ENCODE measurements at places on chromosomes 11 and 22. TPM values are rescaled to one million over a fixed set of nuclear protein-coding genes. Genes with fewer than 3 reads are reported as not detected.

DNA sequence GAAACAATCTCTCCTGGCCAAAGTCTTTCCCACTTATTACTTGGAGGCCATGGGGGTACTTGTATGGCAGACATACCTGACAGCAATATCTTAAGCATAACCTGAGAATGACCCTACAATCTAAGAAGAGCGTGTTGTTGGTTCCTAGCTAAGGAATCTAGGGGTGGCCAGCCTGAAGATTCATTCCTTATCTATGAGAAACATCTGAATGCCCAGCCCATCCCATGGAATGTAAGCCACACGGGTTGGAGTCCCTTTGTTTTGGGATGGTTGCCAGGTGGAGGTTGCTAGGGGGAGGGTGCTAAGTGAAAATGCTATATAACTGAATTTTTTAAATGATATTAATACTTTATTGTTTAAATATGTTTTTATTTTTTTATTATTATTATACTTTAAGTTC, 725.0 kb downstream of the ETS1 start:
- H3K27ac ChIP-seq, result no peak overlapping the region
- H3K4me1 ChIP-seq, result no peaks in the 10 kb centered on the region
- no peaks in the 10 kb centered on the region for H3K36me3 ChIP-seq
- DNase-seq, result no peak

DNA sequence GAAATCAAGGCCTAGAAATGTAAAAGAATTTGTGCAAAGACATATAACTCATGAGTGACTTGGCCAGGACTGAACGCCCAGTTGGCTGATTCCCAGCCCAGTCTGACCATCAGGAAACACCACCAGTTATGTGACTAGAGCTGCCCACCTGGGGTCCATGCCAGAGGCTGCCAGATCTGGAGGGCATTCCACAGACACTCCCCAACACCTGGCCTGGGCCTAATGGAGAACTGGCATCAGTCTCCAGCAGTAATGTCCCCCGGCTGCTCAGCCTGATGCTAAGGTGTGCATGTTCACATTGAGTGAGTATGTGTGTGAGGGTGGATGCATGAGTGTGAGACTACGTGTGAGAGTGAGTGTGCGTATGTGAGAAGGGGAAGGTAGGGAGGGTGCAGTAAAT, 15.7 kb downstream of the PLAAT3 start:
- no peak overlapping the region for H3K4me3 ChIP-seq
- DNase-seq, result no peak
- H3K4me1 ChIP-seq, result peaks cover 5% of the 10 kb centered on the region

- DNase-seq, result no peak
- no peak overlapping the region for H3K4me3 ChIP-seq
- peaks cover 32% of the 10 kb centered on the region for H3K27me3 ChIP-seq
- no peak overlapping the region for H3K27ac ChIP-seq
Measured at GRCh38 chr11:15119352-15119751, 4.6 kb downstream of the INSC start.

GRCh38 chr22:38144025-38144405, 33.5 kb upstream of the BAIAP2L2 start:
- no peak overlapping the region for H3K27ac ChIP-seq
- H3K27me3 ChIP-seq, result no peaks in the 10 kb centered on the region
- DNase-seq, result no peak
- no peak overlapping the region for H3K4me3 ChIP-seq
- no peaks in the 10 kb centered on the region for H3K4me1 ChIP-seq

- H3K27ac ChIP-seq, result no peak overlapping the region
- H3K4me1 ChIP-seq, result peaks cover 11% of the 10 kb centered on the region
- H3K36me3 ChIP-seq, result no peaks in the 10 kb centered on the region
- no peaks in the 10 kb centered on the region for H3K27me3 ChIP-seq
- H3K4me3 ChIP-seq, result no peak overlapping the region
- no peak for DNase-seq
Measured at GRCh38 chr11:113204280-113204679, 110.1 kb upstream of the TTC12 start.

DNA sequence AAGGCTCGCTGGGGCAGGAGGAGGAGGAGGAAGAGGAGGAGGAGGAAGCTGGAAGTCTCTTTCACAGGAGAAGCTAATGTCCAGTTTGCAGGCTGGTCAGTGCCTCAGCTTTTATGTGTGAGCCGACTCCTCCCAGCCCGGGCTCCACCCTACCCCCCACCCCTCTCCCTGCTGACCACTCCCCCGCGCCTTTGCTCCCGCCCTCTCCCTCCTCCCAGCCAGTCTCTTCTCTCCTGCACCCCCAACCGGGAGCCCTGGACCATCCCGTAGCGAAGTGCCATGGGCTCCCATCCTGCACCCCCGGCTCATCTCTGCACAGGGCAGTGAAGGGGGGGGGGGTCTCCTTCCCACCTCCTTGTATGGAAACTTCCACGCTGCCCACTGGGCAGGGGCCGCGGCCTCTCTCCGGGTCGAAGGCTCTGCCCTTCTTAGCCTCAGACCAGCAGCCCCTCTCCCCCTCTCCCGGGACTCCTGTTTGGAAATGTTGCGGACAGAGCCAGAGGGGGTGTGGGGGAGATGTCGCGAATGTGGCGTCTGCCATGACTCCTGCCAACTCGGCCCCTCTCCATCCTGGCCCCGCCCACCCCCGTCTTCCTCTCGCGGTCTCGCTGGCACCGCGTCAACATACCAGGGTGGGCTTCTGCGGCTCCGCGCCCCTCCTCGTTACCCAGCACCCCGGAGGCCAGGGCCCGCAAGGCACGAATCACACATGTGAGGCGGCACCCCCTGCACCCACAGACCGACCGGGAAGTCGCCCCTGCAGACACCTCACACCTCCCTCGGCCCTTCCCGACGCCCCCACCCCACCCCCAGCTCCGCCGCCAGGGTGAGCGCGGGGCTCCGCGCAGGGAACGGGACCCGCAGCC, 1.8 kb downstream of the IGF2 start:
- H3K4me3 ChIP-seq, result peak overlapping the region; percentile 53
- H3K27ac ChIP-seq, result no peak overlapping the region
- DNase-seq, result peak; percentile 92
- H3K27me3 ChIP-seq, result peaks cover 100% of the 10 kb centered on the region

DNA sequence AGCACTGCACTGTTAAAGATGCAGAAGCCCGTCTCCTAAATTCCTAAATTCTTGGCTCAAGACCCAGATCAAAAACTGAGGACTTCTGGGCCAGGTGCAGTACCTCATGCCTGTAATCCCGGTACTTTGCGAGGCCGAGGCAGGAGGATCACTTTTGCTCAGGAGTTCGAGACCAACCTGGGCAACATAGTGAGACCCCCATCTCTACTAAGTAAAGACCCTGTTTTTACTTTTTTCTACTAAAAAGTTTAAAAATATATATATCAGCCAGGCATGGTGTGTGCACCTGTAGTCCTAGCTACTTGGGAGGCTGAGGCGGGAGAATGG, 29.7 kb downstream of the PDGFB start:
- no peaks in the 10 kb centered on the region for H3K27me3 ChIP-seq
- no peak overlapping the region for H3K4me3 ChIP-seq

- H3K36me3 ChIP-seq, result no peaks in the 10 kb centered on the region
- H3K4me1 ChIP-seq, result peaks cover 30% of the 10 kb centered on the region
- H3K27ac ChIP-seq, result no peak overlapping the region
- H3K4me3 ChIP-seq, result no peak overlapping the region
- DNase-seq, result no peak
- peaks cover 46% of the 10 kb centered on the region for H3K27me3 ChIP-seq
Measured at GRCh38 chr22:19892925-19893324, 38.3 kb upstream of the GNB1L start.

GRCh38 chr11:1654388-1655167, 25.0 kb downstream of the KRTAP5-5 start:
- DNase-seq, result no peak
- H3K27ac ChIP-seq, result no peak overlapping the region
- H3K4me3 ChIP-seq, result no peak overlapping the region
- peaks cover 25% of the 10 kb centered on the region for H3K27me3 ChIP-seq

- H3K4me3 ChIP-seq, result no peak overlapping the region
- no peaks in the 10 kb centered on the region for H3K4me1 ChIP-seq
- H3K36me3 ChIP-seq, result no peaks in the 10 kb centered on the region
Measured at GRCh38 chr11:56782167-56782847, 33.8 kb upstream of the OR9G4 start.

DNA sequence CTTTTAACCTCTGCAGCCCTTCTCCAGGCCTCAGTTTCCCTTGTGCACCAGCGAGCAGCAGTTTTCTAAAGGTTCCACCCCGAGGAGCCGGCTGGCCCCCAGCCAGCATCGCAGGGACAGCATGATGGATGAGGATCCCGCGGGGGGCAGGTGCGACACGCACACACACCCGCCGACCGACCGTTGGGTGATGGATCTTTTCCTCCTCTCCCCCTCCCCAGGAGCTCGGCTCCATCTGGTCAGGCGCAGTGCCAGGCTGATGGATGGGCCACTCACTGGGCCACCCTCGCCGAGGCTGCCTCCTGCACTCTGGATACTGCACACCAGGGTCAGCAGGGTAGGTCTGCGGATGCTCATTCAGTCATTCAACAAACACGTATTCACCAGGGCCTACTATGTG, 12.8 kb upstream of the CABP7 start:
- H3K4me3 ChIP-seq, result no peak overlapping the region
- peaks cover 38% of the 10 kb centered on the region for H3K4me1 ChIP-seq
- H3K36me3 ChIP-seq, result no peaks in the 10 kb centered on the region
- no peak for DNase-seq
- peaks cover 14% of the 10 kb centered on the region for H3K27me3 ChIP-seq

DNA sequence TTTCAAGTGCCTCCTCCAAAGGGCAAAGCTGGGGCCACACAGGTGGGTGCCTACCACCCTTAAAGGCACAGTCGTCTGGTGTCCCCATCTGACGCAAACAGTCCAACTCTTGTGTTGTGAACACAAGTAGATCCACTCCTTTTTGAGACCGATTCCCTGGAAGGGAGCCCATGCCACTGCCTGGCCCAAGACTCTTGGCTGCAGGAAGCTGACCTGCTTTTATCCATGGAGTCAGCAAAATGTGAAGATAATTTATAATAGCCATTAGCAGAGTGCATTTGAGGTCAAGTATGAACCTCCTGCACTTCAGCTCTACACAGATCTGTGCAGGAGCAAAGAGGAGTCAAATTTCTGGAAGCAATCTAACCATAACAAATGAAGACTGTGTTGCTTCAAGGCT, 68.5 kb downstream of the ADM start:
- no peak overlapping the region for H3K4me3 ChIP-seq
- H3K27ac ChIP-seq, result no peak overlapping the region
- DNase-seq, result no peak
- no peaks in the 10 kb centered on the region for H3K36me3 ChIP-seq
- H3K27me3 ChIP-seq, result no peaks in the 10 kb centered on the region

GRCh38 chr22:40654522-40655167, 18.1 kb upstream of the MRTFA start:
- H3K4me1 ChIP-seq, result peaks cover 6% of the 10 kb centered on the region
- DNase-seq, result no peak
- H3K36me3 ChIP-seq, result no peaks in the 10 kb centered on the region
- H3K27me3 ChIP-seq, result no peaks in the 10 kb centered on the region
- H3K4me3 ChIP-seq, result no peak overlapping the region

- peaks cover 5% of the 10 kb centered on the region for H3K4me1 ChIP-seq
- DNase-seq, result no peak
- peaks cover 98% of the 10 kb centered on the region for H3K27me3 ChIP-seq
- no peak overlapping the region for H3K27ac ChIP-seq
- no peak overlapping the region for H3K4me3 ChIP-seq
- no peaks in the 10 kb centered on the region for H3K36me3 ChIP-seq
Measured at GRCh38 chr22:46068593-46069491, 81.5 kb upstream of the PPARA start.

DNA sequence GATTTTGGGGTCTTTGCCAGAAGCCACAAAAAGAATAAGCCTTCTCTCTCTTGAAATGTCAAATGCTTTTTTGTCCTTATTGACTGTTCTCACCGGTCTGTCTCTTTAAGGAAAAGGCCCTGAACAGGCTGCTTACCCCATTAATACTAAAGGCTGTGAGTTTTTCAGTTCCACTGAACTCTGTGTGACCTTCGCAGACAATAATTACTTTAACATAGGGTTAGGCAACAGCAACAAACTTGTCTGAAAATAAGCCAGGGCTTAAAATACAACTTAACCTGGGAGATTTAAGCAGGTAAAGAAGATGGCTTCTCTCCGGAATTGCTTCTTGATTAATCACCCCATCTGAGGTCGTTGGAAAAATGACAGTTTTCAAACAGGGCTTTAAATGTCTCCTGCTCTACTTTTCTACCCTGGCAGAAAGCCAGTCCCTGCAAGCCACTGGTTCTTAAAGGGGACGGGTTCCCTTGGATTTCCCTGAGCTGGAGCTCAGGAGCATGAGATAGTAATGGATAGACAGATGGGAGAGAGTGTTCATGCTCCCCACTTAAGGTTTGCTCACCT, 69.4 kb downstream of the ARL14EP start:
- peaks cover 7% of the 10 kb centered on the region for H3K4me1 ChIP-seq
- H3K4me3 ChIP-seq, result no peak overlapping the region
- H3K36me3 ChIP-seq, result no peaks in the 10 kb centered on the region
- DNase-seq, result no peak
- no peak overlapping the region for H3K27ac ChIP-seq

- no peaks in the 10 kb centered on the region for H3K27me3 ChIP-seq
- H3K4me3 ChIP-seq, result peak overlapping the region; percentile 94
- H3K36me3 ChIP-seq, result no peaks in the 10 kb centered on the region
Measured at GRCh38 chr22:50242406-50242949, 2.3 kb downstream of the TUBGCP6 start.

DNA sequence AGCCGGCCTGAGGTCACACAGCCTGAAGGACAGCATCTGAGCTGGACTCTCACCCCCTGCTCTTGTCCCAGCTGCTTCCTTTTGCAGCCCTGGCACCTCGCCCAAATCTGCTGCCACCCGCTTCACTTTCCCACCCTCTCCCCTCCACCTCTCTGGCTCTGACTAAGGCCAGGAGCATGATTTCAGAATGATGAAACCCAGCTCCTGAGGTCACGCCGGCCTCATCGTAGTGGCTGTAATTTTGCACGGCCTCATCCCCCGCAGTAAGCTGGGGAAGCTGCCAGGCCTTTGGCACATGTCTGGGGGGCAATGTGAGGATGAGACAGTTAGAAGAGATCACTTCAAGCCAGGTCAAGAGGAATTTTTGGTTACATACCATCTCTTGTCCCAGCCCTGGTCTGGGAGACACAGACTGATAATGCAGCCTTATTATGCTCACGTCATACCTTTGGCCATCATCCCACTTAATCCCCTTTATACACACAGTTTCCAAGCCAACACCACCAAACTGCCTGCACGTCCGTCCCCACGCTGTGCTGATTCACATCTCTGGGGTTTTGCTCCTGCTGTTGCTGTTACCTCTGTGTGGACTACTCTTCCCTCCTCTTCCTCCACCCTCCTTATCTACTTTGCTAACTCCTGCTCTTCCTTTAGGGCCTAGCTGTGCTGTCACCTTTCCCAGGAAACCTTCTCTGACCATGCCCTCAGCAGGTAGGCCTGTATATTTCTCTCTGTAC, 58.1 kb downstream of the CHRDL2 start:
- H3K27me3 ChIP-seq, result no peaks in the 10 kb centered on the region
- no peaks in the 10 kb centered on the region for H3K36me3 ChIP-seq
- H3K27ac ChIP-seq, result no peak overlapping the region
- no peak for DNase-seq

- peaks cover 22% of the 10 kb centered on the region for H3K4me1 ChIP-seq
- no peak overlapping the region for H3K27ac ChIP-seq
- no peaks in the 10 kb centered on the region for H3K36me3 ChIP-seq
- peaks cover 53% of the 10 kb centered on the region for H3K27me3 ChIP-seq
- peak overlapping the region; percentile 74 for H3K4me3 ChIP-seq
Measured at GRCh38 chr11:27701355-27702105, 1.3 kb upstream of the BDNF start.

Gene MYOD1
- total RNA-seq, result not detected

Gene ARL14EP
- total RNA-seq, result 54.8 TPM

Gene KRTAP5-9
- not detected for total RNA-seq

Gene TCN2
- total RNA-seq, result 66.5 TPM

Gene OR2AG2
- 0.25 TPM for total RNA-seq

Gene OR51I2
- total RNA-seq, result not detected

Gene CCDC82
- total RNA-seq, result 48.3 TPM

Gene AGBL2
- 3.7 TPM for total RNA-seq

Gene APOA1
- 0.84 TPM for total RNA-seq

Gene CEND1
- 0.94 TPM for total RNA-seq

Gene HSPA8
- total RNA-seq, result 1,464 TPM

Gene DDX6
- total RNA-seq, result 191 TPM

Gene MYBPC3
- 0.06 TPM for total RNA-seq

Gene CCDC89
- total RNA-seq, result 0.31 TPM
